Activated CD4-positive, alpha-beta T cell treated with anti-CD3 and anti-CD28 coated beads, Interleukin-2, amount 50 U/mL, for 1 hour (primary cell): ENCODE measurements at places on chromosomes 11 and 22.
A peak's percentile ranks its signal among the peaks of the same experiment; 100 is the strongest.

DNA sequence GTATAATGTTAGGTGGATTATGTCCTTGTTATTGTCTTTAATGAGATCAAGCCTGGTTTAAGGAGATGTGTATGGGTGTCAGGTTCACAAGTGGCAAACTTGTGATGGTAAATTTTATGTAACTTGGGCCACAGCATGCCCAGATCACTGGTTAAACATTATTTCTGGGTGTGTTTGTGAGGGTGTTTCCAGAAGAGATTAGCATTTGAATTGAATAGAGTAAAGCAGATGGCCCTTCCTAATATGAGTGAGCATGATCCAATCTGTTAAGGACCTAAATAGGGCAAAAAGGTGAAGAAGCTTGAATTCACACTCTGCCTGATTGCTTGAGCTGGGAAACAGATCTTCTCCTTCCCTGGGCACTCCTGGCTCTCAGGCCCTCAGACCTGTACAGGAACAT is 20.7 kb downstream of the OR5B21 start:
- DNase-seq, result no peak

DNA sequence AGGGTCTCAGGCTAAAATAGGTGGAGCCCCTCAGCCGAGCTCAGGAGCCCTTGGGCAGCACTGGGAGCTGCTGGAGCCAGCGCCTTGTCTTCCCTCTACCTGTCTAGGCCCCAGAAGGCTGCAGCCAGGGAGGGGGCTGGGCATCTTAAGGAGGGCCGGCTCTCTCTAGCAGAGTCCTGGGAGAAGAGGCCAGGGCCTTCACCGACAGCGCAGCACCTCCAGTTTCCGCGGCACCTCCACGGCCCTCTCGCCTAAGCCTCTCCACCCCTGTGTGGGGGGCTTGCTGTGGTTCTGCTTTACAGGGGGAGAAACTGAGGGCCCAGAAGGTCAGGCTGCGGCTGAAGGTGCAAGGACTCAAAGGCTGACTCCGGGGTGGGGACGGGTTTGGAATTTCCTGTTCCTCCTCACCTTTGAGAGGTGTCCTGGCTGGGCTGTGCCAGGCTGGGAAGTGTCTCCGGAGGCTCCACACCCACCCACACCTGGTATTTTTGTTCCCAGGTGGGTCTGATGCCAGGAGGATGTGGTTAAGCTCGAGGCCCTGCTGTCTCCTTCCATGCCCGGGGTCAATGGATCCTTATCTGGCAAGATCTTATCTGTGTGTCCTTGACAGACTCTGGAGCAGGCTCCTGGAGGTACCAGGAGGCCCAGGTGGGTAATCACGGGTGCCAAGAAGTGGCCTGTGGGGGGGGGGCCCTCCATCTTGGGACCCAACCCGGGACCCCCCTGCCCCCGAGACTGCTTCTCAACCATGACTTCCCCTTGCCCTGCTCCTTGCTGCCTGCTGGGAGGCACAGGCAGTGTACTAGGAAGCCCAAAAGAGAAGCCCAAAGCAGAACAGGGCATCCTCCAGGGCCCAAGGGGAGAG is 95.3 kb upstream of the FGF3 start:
- no peak for DNase-seq

GRCh38 chr22:49147617-49148175 is 680.0 kb downstream of the BRD1 start:
- no peak for DNase-seq

- no peak for DNase-seq
These were observed 48.2 kb upstream of the CCDC134 start for GRCh38 chr22:41752011-41752970.

- DNase-seq, result no peak
These were observed 16.8 kb downstream of the OR56B4 start for GRCh38 chr11:6124245-6124644.

DNA sequence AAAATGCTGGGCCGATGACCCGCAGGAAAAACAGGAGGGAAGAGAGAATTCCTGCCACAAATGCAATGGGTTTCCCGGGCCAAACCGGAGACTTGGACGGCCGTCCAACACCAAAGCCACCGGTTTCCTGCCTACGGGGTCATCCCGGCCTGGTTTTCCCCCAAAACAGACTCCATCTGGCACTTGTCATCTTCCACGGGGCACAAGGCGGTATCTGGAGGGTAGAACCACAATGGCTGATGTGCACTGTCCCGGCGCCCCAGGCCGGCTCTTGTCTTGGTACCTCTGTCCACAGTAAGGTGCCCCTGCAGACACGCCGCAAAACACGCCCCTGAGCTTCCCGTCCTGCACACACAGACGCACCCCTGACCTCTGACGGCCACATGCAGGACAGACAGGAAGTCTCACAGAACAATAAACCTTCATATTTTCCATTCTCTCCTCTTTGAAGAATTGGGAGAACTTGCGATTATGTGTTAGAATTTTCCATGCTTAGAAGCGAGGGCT is 20.1 kb downstream of the CELSR1 start:
- no peak for DNase-seq

DNA sequence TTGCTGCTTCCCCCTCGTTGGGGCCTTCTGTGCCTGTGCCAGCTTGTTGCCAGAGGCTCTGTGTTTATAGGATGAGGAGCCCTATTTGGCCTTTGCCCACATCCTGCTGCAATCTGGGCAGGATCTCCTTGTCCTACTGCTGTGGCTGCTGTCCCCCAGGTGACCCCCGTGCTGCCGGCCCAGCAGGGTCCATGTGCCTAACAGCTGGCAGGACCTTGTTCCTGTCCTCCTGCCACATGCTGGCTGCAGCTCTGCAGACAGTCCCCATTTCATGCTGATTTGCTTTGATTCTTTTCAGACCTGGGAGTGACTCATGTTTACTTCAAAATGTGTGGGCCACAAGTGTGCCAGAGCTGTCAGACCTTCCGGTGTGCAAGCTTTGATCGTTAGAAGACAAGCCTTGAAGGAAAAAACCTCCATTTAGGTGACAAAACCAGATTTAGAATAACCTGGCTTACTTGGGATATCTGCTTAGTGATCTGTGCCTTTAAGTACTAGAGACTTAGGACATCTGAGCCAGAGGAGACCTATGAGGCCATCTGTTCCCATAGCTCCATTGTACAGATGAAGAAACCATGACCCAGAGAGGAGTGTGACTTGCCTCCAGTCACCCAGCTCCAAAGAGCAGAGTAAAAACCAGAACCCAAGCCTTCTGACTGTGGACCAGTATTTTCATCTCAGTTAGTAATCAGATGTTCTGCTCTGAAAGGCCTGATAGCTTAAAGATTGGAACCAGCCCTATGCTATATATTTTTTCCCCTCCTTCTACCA is 11.1 kb downstream of the NAV2 start:
- peak; percentile 35 for DNase-seq

GRCh38 chr11:30811226-30811755 is 225.1 kb upstream of the MPPED2 start:
- DNase-seq, result no peak

DNA sequence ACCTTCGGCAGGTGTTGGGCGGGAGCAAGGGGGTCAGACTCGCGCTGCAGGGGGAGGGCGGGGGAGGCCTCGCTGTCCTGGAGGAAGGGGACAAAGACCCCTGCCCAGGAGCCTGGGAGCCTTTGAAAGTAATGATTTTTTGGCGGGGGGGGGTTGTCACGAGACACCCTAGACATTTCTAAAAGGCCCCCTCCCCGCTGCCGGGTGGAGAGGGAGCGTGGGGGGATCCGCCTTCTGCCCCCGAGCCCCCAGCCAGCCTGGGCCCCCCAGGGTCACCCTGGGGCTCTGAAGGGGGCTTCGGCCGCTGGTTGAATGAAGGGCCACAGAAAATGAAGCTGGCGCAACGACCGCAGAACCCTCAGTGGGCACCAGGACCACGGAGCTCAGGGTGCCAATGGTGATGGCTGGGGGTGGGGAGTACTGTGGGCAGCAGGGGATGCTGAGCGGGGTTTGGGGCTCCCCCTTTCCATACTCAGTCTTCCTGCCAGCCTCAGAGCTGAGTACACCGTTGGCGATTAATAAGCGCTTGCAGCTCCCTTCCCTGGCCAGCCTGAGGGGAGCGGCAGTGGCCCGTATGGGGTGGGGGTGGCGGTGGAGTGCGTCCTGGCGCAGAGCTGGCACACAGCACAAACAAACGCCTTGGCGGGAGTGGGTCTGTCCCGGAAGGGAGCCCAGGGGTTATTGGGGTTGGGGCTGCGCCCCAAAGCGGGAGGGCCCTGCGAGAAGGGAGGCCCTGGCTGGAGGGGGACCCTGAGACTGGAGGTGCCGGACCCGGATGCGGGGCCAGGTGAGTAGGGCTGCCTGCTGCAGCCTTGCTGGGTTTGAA is 1.2 kb upstream of the DUSP8 start:
- no peak for DNase-seq

- no peak for DNase-seq
These were observed 35.0 kb downstream of the ZC3H12C start for GRCh38 chr11:110128161-110128560.

DNA sequence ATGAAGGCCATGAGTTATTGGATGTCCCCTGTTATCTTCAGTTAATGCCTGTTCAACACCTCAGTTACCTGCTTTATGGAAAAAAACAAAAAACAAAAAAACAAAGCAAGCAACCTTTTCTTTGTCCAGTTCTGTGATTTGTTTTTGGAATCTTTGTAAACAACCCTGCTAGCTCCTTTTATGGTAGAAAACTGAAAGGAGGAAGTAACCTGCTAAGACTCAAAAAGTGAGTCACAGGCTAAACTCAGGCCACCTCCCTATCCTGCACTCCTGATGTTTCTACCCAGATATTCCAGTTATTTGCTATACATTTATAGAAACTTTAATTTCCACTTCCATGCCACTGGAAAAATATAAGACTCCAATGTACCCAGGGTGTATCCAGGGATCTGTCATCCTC is 20.6 kb upstream of the TLCD5 start:
- no peak for DNase-seq

- no peak for DNase-seq
These were observed 36.8 kb downstream of the KIRREL3 start for GRCh38 chr11:126963603-126964363.

GRCh38 chr11:13160346-13160745 is 117.2 kb upstream of the BMAL1 start:
- no peak for DNase-seq

DNA sequence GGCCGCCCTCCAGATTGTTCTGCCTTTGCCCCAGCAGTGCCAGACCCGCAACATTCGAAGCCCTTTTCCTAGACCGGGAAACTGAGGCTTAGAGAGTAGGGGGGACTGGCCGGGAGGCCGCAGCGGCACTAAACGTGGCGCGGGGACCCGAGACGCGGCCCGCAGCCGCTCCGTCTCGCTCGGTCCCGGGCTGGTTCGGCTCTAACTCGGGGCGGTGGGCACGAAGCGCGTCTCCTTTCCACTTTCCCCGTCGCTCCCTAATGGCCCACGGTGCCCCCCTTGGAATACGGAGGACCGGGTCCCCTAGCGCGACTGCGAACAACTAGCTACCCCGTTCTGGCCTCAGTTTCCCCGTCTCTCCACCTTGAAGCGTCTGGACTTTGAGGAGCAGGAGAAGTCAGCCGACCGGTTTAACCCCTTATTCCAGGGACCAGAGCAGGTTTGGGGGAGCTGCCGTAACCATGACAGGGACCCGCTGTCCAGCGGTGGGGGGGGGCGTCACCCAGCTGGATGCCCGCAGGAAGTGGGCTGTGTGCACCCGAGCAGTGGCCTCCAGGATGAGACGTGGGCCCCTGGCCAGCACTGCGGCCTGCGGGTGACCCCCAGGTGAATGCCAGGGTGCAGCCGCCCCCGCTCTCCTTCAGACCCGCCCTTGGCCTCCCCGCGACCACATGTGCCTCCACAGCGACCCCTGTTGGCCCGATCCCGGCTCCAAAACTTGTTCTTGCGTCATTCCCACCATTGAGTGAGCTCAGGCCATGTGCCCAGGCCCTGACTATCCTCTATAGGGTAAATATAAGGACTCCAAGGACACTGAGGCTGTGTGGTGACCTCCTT is 1.1 kb downstream of the CDC42EP1 start:
- peak; percentile 81 for DNase-seq
